Activated CD4-positive, alpha-beta T cell treated with anti-CD3 and anti-CD28 coated beads for 24 hours (primary cell): ENCODE measurements at places on chromosomes 3 and 15.

- no peak for DNase-seq
These were observed 129.7 kb downstream of the DTWD1 start for GRCh38 chr15:49750553-49750952.

DNA sequence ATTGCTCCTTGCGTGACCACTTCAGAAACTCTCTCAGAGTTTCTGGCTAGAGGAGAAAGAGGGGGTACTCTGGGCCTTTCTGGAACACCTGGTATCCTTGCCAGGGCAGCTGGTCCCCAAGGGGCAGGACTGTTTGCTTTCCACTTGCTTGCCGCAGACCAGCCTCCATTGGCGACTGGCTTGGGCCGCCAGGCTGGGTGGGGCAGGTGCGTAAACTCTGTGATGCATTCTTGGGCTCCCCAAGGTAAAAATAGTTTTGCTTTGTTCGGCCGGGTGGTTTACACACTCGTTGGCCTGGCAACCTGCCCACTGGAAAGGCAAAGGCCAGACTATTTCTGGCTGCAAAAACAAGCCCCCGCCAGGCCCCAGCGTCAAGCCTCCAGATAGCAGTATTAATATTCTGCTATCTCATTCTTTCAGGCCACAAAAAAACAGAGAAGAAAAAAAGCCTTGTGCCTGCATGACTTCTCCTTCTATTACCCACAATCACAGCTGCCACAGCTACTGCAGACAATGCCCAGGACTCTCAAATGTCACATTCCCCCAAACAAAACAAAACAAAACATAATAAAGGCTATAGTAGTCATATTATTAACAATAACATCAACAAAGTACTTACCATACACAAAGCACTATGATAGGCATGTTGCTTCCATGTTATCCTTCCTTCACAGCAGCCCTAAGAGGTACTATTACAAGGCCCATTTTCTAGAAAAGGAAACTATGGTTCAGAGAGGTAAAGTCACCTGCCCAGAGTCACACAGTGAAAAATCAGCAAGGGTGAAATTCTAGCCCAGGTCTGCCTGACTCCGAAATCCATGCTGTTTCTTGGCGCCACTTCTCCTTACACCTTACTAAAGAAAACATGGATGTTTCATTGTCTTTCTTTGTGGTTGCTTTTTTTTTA, 14.0 kb upstream of the SSUH2 start:
- DNase-seq, result no peak

GRCh38 chr15:64690578-64691296, 84.7 kb downstream of the RBPMS2 start:
- no peak for DNase-seq

GRCh38 chr3:134251731-134252391, 1.2 kb upstream of the RYK start:
- DNase-seq, result no peak

GRCh38 chr3:9976721-9977709, 9.6 kb downstream of the EMC3 start:
- peak; percentile 3 for DNase-seq

GRCh38 chr3:184335661-184336546, 1.5 kb upstream of the FAM131A start:
- peak; percentile 82 for DNase-seq

GRCh38 chr15:67105065-67105951, 39.9 kb downstream of the SMAD3 start:
- no peak for DNase-seq

GRCh38 chr3:120111898-120112297, 17.7 kb upstream of the GSK3B start:
- DNase-seq, result no peak

- no peak for DNase-seq
These were observed 22.9 kb downstream of the CLSTN2 start for GRCh38 chr3:139957844-139958243.

DNA sequence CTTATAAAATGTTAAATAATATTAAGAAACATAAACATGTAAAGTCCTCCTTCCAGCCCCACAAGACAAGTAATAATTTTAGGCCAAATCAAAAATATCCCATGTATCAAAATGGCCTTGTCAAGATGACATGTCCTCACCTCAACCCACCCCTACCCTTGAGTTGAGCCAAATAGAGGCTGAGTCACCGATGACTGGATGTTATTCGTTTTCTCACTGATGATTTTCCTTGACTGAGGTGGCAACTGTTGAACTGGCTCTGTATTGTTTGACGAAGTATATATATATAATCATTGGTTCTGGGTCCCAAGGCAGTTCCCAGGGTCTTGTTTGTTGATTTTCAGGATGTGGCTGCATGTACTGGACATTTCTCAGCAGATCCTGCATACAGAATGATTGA, 75.3 kb downstream of the TMEM108 start:
- DNase-seq, result no peak

DNA sequence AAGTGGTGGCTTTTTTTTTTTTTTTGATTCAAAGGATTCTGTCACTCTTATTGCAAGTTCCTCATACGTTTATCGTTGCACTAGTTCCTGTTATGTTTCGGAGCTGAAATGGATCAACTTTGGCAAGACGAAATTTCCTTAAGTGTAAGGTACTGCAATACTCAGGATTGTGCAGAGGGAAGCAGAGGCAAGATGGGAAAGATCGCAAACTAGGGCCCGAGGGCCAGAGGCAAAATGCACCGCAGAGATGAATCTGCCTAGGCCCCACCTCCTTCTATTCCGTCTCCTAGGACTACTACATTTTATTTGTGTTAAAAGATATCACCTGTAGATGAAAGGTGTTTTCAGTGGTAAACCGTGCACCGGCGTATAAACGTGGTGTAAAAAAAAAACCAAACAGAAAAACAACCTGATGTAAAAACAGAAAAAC, 331 bp downstream of the RNU6-1 start:
- DNase-seq, result no peak
